Astrocyte of the spinal cord (primary cell): ENCODE measurements at places on chromosomes 5 and 9.

DNA sequence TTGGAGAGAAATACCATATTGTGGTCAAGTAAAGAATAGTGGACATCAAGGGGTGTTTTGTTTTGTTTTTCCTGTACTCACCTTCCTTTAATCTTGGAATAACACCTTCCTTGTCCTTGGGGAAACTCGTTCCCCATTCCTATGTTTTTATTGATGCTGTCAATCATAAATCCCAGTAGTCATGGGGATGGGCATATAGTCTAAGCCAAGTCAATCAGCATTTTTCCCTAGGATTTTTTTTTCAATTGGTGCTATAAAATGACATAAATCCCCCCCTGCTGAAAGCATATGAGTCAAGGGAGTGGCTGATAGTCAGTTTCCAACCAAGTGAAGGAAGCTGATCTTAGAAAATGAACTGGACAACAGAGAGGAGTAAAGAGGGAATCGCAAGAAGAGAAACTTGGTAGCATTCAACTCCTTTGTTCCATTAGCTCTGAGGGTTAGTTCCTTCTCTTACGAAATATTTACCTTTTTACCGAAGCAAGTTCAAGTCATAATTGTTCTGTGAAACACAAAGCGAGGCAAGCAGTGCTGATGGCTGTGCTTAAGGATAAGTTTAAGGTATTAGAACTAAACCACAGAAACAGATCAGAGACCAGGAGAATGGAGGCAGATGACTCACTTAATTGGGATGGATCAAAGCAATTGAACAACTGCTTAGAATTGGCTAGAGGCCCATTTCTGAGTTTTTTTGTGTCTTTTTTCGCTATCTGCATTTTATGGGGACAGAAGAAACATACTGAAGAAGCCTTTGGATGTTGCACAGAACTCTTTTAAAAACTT lies 218.6 kb downstream of the SEMA6A start:
- no peak for DNase-seq

GRCh38 chr5:148740966-148741742 lies 85.3 kb upstream of the ADRB2 start:
- peak; percentile 79 for DNase-seq

- DNase-seq = no peak
These were observed 501.1 kb downstream of the KDM4C start for GRCh38 chr9:7258688-7259396.

GRCh38 chr5:7419846-7420245 lies 23.9 kb downstream of the ADCY2 start:
- DNase-seq = no peak

DNA sequence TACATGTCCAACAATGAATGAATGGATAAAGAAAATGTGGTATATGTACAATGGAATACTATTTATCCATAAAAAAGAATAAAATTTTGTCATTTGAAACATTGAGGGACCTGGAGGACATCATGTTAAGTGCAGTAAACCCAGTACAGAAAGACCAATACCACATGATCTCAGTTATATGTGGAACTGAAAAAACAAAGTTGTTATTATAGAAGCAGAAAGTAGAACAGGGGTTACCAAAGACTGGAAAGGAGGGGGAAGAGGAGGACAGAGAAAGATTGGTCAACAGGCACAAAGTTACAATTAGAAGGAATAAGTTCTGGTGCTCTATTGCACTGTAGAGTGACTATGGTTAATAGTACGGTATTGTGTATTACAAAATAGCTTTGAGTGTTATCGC lies 233.8 kb downstream of the SEMA6A start:
- DNase-seq = no peak

DNA sequence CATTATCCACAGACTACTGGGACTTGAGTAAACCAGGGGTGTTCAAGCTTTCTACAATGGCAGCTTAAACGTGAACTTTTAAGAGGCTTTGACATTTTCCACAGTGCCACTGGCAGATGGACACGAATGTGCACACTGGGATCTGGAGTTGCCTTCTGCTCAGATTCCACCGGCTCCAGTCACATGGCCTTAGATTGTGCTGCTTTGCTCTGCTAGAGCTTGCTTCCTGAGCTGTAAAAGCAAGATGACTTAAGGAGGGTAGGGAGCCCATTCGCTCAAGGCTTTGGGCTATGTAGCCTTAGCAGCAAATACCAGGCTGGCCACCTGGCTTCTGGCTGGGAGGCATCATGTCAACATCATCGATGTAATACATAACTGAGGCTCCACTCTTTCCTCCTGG lies 436.9 kb downstream of the MED10 start:
- DNase-seq = no peak

GRCh38 chr9:123922911-123923310 lies 7.0 kb downstream of the DENND1A start:
- no peak for DNase-seq

- no peak for DNase-seq
These were observed 868.1 kb upstream of the CDH9 start for GRCh38 chr5:27906481-27906880.

- no peak for DNase-seq
These were observed 96.2 kb downstream of the VCAN start for GRCh38 chr5:83567741-83568140.

GRCh38 chr5:68403301-68403700 lies 187.7 kb downstream of the PIK3R1 start:
- no peak for DNase-seq

- no peak for DNase-seq
These were observed 135.0 kb downstream of the MVB12B start for GRCh38 chr9:126461608-126462007.

DNA sequence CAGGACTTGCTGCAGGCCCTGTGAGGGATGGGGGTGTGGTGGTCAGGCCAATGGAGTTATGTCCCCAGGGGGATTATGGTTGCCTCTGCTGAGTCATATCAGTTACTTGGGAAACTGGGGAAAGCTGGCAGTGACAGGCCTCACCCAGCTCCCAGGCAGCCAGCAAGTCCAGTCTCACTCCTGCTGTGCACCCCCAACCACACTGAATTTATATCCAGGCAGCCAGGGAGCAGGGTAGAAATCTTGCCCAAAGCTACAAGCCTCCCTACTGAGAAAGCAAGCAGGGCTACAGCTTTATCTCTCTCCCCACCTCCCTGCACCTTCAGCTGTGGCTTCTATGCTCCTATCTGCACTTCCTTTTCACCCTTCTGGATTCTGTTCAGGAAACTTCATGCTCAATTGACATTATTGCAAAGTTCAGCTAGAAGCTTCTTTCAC lies 2076.0 kb upstream of the CDH9 start:
- DNase-seq = no peak

DNA sequence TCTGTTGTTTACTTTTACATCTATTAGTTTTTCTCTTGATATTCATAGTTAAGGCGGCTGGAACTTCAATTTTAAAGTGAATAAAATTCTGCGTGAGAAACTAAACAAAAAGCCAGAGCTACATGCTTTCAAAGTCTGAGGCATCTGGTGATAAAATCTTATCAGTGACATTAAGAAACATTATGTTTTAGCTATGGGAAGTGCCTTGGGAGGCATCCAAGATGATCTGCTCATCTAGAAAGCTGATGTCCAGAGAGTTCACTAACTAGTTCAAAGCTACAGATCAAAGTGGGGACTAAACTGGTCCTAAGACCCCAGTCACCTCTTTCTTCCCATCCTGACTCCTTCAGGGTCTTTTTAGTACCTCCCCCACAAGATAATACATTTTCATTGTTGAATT lies 37.2 kb downstream of the MRPS27 start:
- DNase-seq = no peak

DNA sequence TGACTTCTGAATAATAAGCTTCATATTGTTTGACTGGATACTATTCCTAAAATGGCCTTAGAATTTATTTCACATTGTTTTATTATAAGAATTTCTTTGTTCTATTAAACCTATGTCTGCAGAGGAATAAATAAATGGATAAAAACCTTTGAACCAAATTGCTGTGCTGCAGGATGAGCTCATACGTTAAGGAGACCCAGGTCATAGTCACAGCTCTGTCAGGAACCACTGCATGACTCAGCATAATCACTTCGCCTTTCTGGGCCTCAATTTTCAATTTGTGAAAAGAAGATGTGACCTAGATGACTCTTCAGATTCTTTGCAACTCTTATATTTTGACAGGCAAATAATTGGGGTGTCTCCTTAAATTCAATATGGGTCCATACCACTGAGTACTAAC lies 36.7 kb upstream of the HMHB1 start:
- peak; percentile 49 for DNase-seq

DNA sequence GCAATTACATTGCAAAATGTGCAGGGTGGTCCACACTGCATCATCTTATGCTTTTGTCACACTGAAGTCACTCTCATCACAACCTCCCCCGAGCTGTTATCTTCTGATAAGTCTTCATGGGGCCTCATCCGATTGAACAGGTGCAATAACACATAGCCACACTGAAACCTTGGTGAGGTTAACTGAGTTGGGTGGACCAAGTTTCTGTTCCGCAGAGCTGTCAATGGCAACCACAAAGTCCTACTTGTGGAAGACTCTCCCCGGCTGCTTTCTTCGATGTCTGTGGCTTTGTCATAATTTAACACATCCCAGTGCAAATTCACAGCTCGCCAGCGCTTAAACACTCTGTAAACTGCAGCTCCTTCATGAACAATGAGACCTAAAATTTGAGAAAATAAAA lies 112.2 kb downstream of the MARCHF11 start:
- no peak for DNase-seq

DNA sequence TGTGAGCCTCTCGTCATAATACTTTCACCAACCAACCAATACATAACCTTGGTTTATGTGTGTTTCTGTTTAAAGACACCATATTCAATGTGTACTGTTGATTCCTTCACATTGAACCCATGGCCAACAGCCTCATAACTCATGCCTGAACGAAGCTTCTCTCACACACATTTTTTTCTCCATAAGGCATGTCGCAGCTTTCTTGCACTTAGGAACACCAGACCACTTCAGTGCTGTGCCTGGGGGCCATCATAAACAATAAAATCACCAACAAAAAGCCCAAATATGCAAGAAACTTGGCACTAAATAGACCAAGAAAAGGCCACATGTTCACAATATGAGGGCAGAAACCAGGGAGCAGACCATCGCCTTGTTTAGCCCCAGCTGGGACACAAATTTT lies 192.2 kb downstream of the ROR2 start:
- DNase-seq = no peak

- no peak for DNase-seq
These were observed 11.0 kb upstream of the NANS start for GRCh38 chr9:98045234-98046179.

DNA sequence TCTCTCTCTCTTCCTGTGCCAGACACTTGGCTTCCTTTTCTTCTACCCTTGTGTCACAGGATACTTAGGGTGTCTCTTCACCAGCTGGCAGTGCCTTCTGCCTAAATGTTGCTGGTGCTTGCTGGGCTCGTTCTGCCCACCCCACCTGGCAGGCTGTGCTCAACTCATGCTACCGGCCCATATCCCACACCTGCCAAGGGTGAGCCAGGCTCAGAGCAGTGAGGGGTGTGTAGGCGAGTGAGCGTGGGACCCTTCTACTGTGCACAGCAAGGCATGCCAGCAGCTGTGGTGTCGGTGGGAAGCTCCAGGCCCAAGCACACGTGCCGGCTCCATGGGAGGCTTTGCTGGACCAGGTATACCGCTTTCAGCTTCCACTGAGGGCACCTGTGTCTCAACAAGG lies 1626.7 kb upstream of the ACO1 start:
- no peak for DNase-seq

GRCh38 chr9:133980864-133981588 lies 11.1 kb downstream of the VAV2 start:
- no peak for DNase-seq

GRCh38 chr5:3217771-3218495 lies 377.7 kb upstream of the IRX1 start:
- no peak for DNase-seq

- no peak for DNase-seq
These were observed 627.1 kb downstream of the PDE4D start for GRCh38 chr5:59266410-59266809.

DNA sequence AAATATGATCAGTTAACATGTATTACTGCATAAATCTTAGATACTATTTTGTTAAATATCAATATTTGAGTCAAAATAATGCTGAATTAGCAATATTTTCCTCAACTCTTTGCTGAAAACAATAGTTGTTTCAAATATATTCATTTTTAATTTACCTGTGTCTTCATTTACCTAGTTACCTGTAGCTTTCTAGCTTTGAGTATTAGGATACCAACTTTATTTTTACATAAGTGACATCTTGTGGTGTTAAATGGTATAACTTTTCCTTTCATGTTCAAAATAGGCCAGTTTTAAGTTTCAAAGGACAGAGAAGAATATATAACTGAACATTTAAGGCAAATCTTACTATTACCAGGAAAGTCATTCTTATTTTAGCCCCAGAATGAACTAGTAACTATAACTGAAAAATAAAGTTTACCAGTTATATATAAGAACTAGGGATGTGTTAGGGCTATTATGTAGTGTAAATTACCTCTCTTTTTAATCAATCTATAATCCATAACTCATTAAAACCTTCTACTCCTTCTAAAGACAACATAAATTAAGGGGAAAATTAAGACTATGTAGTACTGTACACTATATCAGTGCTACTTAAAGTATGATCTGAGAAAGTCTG lies 25.3 kb downstream of the AP3B1 start:
- DNase-seq = peak; percentile 28

DNA sequence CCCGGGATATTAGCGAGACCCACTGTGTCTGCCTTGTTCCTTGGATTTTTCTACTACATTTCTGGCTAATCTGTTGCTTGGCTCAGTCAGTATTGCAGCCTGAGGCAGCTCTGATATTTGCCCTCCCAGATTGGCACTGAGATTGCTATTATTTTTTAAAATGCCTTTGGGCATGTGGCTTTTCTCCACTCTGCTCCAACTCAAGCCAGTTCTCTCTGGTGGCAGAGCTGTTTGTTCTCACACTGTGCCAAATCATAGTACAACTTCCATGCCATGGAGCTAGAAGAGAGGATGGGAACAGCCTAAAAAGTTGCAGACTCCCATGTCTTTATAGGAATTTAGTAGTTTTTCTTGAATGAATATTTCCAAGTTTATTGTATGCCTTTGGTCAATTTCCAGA lies 155.9 kb upstream of the ATP10B start:
- no peak for DNase-seq

GRCh38 chr9:69097923-69098593 lies 62.5 kb downstream of the FXN start:
- DNase-seq = peak; percentile 40

DNA sequence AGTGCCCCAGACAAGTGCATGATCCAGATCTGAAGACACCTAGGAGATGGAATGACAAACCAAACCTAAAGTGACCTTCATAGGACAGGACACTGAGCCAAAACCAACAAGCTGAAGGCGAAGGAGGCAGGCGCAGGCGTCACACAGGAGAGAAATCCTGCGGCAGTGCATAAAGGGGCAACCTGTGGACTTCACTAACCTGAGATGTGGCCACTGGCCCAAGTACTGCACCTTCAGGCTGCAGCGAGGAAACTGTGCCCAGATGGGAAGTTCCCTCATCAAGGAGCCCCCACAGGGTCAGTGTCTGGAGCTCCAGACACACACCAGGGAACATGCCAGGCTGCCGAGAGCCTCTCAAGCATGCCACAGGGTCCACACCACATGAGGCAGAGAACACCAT lies 3.7 kb downstream of the IPPK start:
- DNase-seq = no peak
